Hypothalamus (tissue), 51 donors: ENCODE measurements at places on chromosomes 6 and 20.

DNA sequence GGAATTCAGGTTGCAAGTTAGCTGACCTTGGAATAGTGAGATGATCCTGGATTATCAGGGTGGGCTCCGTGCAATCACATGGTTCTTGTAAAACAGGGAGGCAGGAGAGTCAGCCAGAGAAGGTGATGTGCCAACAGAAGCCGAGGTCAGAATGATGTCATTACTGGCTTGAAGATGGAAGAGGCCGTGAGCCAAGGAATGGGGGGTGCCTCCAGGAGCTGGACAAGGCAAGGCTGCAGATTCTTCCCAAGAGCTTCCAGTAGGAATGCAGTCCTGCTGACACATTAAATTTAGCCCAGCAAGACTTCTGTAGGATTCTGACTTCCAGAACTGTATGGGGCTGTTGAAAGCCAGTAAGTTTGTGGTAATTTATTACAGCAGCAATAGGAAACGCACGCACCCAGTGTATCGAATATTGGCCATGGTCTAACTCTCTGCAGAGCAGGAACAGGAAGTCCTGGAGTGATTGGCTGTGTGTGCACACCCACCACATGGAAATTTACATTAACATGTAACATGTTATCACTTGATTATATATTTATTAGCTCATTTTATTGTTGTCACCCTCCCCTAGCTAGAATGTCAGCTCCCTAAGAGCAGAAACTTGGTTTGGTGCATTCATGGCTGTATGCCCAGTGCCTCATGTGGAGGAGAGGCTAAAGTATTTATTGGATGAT, 19.1 kb downstream of the SLC24A3 start:
- no peak for DNase-seq

GRCh38 chr20:7967199-7967844, 27.1 kb upstream of the HAO1 start:
- DNase-seq: no peak

DNA sequence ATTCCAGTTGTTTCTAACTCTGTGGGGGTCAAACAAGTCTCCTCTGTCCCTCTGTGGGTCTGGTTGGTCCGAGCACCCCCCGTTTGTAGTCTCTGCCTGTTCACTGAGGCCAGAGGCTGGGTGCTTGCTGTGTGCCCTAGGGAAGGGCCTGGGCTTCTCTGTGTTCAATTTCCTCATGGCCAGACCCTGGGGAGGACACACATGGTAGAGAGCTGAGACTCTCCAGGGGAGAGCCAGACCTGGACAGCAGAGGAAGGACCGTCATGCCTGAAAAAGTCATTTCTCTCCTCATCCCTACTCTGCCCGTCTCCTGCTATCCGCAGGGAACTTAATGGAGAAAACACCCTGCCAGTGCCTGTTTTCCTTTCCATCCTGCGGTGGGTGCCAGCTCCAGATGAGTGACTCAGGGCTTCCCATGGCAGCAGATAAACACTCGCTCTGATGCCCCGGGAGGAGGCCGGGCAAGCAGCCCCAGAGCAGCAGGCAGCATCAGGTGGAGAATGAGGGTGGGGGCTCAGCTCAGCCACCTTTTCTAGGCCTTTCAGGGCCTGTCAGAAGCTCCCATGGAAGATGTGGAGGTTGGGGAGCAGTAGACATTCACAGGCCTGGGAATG, 51.9 kb downstream of the SNAI1 start:
- DNase-seq: no peak

GRCh38 chr6:81362246-81362645, 390.2 kb downstream of the TENT5A start:
- DNase-seq: no peak

- DNase-seq: no peak
These were observed 4.5 kb upstream of the COL9A3 start for GRCh38 chr20:62812181-62812906.

DNA sequence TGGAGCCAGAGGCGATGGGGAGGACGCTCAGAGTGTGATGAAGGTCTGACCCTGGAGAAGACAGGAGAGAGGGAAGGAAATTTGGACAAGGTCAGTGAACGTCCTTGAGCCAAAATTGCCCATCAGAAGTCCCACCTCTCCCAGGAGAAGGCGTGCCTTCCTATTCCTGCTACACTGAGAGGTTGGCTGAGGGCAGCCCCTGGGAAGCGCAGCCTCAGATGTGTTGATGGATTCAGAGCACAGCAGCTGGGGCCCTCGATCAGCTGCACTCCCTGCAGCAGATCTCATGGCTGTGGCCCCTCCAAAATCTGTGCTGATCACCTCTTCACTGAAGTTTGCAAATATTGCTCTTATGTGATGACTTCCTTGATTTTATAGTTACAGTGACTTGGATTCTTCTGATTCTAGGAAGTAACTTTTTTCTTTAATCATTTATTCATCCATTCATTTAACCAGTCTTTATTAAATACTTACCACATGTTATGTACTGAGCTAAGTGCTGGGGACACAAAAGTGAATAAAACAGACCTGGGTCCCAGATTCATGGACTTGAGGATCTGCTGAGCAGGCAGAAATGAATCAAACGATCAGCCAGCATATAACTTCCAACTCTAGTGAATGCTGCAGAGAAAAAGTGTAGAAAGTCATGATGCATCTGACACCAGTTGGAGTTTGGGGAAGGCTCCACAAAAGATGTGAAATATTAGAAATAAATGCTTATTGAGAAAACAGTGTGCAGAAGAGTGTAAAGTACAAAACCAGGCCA, 69.6 kb upstream of the ARMC2 start:
- DNase-seq: no peak

DNA sequence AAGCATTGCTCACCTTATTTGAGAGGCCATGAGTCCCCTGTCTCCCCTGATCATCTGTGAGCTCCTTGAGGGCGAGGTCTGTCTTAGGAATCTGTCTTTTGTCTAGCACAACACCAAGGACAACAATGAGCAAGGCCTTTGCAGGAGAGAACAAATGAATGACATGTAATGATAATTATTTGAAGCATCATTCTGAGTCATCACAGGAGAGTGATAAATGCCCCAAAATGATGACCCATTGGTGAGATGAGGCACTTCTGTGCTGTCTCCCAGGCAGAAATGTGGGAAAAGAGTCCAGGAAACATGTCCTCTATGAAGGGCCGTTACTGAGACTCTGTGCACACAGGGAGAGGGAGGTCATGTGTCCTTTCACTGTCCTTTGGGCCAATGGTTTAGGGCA, 105.2 kb upstream of the LRFN2 start:
- DNase-seq: no peak

GRCh38 chr20:16485401-16485800, 87.8 kb downstream of the KIF16B start:
- no peak for DNase-seq

DNA sequence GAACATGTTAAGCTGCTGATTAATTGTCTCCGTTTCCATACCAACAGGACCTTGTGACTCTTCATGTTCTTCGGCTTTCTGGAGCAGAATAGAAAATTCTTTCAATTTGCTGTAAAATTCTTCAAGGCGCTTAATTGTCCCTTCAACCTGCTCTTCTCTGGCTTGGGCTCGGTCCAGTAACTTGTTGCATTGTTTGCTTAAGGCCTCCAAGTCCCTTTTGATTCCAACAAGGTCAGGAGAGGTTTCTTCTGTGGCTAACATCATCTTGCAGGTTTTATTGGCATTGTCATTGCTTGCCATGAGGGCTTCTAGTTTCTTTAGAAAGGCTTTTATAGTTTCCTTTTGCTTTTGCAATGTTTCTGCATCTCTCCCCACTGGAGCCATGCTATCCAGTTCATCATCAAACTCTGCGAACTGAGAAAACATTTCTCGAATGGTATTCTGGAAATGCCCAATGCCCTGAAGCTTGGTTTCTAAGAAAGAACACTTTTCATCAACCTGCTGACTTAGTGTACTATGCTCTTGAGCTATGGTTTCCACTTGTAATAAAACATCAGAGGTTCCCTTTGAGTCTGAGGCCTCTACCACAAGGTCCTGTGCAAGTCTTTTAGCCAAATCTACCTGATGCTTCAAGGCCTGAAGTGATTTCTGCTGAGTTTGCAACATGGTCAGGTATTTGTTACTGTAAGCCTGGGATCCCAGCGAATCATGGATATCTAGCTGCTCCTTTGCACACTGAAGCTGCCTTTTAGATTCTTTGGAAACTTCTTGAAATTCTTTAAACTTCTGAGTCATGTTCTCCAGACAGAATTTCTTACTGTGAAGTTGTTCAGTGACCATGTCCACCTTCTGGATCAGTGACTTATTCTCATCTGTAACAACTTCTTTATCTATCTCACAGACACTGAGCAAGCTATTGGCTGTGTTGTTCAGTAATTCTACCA, 90.2 kb downstream of the DST start:
- no peak for DNase-seq

- DNase-seq: no peak
These were observed 8.7 kb upstream of the TBX18 start for GRCh38 chr6:84773133-84773430.

GRCh38 chr6:116060572-116061283, at the start of gene FRK:
Gene FRK (minus strand): TSS chr6:116060891. CDS start chr6:116060311, 580 bp downstream.
- DNase-seq: no peak

DNA sequence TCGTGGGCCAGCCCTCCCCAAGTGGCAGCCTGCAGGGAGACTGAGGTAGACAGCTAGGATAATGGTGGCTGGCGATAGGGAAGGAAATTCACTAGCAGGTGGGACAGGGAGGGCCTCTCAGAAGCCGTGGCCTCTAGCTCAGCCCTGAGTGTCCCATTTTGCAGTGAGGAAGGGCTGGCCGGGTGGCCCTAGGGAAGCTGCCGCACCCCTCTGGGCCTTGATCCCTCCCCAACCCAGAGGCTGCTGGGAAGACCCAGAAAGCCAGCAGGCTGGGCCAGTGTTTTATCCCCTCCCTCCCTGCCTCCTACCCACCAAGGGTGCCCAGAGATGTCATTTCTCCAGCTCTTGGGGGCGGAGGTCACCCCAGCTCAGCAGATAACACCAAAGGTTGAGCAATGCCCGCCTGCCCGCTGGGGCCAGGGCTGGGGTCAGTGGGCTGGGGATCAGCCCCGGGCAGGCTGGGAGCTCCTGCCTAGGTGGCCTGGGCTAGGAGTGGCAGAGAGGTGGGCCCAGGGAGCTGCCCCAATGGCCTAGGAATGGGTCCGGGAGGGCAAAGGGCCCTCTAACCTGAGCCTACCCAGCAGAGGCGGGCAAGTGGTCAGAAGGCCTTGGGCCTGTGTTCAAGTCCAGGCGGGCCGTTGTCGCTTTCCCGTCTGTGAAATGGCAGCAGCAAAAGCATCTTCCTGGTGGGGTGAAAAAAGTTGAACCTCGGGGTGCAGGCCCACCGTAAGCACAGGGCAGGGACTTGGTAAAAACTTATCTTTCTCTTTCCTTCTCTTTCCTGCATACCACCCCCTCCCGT, 1.6 kb upstream of the CEBPB start:
- DNase-seq: no peak

GRCh38 chr6:13600036-13600435, 15.1 kb upstream of the NOL7 start:
- no peak for DNase-seq

DNA sequence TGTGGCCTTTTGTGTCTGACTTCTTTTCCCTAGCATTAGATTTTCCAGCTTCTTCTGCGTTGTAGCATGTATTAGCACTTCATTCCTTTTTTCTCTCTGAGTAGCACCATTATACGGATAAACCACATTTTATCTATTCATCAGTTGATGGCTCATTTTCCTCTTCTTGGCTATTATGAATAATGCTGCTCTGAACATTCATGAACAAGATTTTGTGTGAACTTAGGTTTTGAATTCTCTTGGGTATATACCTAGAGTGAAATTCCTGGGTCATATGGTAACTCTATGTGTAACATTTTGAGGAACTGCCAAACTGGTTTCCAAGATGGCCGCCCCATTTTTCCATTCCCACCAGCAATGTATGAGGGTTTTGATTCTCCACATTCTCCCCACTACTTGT, 28.7 kb downstream of the SLC22A16 start:
- no peak for DNase-seq

- no peak for DNase-seq
These were observed 57.1 kb upstream of the RPS6KA2 start for GRCh38 chr6:166684170-166684569.

DNA sequence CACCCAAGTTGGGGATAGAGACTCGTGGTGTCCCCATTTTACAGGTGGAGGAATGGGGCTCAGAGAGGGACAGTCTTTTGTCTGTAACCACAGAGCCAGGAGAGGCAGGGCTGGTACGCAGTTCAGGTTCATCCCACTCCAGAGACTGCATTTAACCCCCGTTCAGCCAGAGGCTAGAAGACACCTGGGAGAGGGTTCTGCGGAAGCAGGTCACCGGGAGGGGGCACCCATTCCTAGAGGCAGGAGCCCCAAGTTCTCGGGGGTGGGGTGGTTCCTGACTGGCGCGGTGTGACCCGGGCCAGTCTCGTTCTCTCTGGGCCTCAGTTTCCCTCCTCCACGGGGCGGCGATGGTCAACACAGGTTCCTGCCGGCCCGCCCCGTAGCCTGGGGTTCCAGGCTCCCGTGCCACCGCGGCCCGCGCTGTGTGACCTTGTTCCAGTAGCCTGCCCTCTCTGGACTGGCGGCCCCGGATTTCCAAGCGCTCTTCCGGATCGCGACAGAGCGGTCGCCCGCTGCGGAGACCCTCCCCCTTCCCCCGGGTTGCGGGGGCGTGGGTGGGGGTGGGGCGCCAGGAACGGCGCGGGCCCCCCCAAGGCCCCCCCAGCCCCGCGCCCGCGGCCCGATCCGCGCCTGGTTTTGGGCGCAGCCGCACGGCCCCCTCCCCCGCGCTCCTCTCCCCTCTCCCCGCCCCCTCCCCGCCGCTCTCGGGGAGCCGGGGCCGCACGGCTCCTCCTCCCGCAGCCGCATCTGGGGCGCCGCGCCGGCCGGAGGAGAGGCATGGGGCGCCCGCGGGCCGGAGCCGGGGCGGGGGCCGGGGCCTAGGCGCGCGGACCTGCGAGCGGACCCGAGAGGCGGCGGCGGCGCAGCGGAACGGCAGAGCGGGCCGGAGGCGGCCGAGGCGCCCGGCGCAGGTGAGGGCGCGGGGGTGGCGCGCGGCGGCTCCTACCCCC, at the start of gene DLGAP4:
DLGAP4 (plus strand) TSS at position 738 of the 950 bp plus-strand sequence. CDS start 125,379 bp downstream, outside the sequence.
- DNase-seq: no peak
